ENCODE measurements at places on chromosomes 6 and 20.

DNA sequence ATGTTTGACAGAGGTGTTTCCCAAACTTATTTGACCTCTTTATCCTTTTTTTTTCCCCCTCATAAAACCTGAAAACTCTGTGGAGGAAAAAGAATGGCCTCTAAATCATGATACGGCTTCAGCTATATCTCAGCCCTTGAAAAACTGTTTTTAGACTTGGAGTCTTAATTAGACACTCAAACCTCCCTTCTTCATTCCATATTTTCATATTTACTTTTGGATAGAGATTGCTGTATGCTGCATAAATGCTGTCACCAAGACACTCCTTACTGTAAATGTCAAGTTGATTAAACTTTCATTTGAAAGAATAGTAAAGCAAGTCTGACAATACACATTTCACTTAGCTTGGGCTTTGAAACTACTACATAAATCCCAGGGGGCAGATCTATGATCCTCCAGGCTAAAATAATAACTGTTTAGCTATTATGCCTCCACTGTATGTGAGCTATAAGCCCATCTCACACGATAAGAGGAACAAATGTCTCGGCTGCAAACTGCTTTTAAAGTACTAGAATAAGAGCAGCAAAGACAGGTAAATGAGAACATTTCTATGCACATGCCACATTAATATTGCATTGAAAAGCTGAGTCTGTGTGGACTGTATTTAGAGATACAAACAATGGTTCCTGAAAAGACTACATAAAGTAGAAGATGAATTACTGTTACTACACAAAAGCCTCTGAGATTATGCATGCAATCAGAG lies 141.3 kb upstream of the HMGN3 start:
- DNase-seq = peak; percentile 5

DNA sequence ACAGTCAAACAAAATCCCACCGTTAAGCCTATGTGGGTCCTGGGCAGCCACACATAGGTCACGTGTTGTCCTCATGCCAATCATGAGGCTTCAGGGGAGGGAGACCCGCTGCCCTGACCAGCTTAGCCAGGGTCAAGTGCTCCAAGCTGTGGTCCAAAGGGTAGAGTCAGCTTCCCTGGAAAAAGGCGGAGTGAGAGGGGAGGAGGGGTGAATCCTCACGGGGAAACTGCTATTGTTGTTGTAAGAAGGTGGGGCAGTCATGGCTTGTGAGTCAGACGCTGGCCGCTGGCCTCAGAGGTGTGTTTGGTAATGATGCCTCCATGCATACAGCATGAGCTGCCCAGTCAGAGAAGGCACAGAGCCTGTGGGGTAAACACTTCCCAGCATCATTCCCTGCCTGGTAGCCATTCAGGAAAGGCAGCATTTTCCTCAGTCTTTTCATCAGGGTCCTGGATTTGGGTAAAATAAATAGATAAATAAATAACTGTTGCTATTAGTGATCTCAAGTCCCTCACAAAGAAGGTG lies 8.7 kb downstream of the CST3 start:
- peak; percentile 95 for DNase-seq

- DNase-seq = no peak
These were observed 429.0 kb downstream of the PREX1 start for GRCh38 chr20:48398506-48399449.

GRCh38 chr6:21414065-21414464 lies 179.5 kb upstream of the SOX4 start:
- no peak for DNase-seq

DNA sequence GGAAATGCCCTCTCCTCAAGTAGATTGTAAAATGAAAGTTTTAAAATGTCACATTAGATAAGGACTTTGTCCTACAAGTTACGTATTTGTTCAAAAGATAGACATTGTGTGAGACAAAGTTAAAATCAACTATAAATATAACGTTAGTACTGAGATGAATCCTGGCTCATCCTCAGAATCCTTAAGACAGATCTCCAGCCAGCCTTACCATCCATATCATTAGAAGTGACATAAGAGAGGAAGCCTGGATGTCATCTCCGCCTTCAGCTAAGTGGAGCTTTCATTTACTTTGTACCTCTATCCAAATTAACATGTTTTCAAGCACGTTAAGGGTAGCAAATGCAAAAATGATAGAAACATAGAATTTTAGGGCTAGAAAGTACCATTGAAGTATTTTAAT lies 59.1 kb downstream of the SCAF8 start:
- DNase-seq = no peak

DNA sequence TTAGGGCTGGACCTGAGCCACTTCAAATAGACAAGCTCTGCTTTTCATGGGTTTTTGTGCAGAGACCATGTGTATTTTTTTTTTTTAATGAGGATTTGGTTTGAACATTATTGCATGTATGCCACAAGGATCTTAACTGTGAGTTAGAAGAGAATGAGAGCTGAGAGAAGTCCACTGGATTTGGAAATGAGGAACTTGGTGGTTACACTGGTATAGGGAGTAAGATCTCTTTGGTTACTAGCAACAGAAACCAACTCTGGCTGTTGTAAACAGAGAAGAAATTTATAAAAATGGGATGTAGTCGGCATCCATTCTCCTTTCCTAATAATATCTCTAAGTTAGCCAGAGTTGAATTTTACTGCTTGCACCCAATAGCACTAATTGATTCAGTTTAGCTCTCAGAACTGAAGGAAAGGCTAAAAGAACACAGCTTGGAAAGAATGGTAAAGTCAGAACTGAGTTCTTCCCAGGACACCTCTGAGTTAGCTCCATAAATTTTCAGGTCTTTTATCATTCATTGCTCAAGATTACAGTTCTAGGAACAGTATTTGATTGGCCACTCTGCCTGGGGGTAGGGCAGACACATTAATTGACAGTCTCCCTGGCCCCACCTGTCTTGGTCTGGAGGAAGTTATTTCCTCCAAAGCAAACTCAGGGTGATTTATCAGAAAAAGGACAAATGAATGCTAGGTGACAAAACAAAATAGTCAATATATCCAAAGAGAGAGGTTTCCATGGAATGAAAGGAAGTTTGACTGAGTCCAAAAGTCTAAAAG lies 3.9 kb upstream of the WFDC2 start:
- no peak for DNase-seq

DNA sequence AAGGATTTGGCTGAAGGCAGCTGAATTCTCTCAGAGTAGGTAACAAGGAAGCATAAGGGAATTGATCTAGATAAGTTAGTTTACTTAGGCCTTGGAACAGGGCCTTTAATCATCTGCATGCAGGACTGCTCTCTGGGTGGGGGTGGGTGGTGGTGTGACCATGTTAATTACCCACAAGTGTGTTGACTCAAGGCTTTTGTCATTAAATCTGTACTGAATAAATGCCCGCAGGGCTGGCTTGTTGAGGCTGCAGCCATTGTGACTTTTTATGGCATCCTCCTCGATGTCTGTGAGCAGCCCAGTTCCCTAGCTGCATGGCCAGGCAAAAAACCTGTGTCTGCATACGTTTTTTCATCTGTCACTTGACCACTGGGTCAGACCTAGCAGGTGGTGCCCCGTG lies 63.5 kb upstream of the ASCC3 start:
- DNase-seq = no peak
